Natural killer cell (primary cell): ENCODE measurements at places on chromosomes 7 and 10.

- H3K36me3 ChIP-seq = no peaks in the 10 kb centered on the region
- H3K4me1 ChIP-seq = no peaks in the 10 kb centered on the region
- no peak overlapping the region for H3K27ac ChIP-seq
Measured at GRCh38 chr10:5064656-5065055, 29.6 kb upstream of the AKR1C3 start.

DNA sequence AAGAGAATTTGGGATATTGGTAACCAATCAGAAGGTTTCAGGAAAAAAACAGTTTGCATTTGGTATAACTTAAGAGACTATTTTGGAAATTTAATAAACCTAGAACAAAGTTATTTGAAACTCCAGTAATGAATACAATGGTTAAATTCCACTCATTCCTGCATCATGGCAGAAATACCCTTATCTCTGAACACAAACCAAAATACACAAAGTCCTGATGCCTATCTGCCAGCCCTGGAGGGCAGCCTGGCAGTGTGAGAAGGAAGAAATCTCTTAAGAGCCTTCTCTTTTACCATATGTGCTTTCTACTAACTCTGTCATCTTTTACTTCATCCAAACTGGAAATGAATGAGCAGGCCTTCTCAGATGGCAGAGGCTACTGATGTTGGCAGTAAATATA lies 147.1 kb upstream of the LYZL1 start:
- no peaks in the 10 kb centered on the region for H3K36me3 ChIP-seq
- H3K27me3 ChIP-seq = no peaks in the 10 kb centered on the region
- no peak for DNase-seq
- H3K4me1 ChIP-seq = no peaks in the 10 kb centered on the region

- H3K4me1 ChIP-seq = no peaks in the 10 kb centered on the region
- H3K36me3 ChIP-seq = no peaks in the 10 kb centered on the region
- H3K27ac ChIP-seq = no peak overlapping the region
- H3K4me3 ChIP-seq = no peak overlapping the region
- no peak for DNase-seq
Measured at GRCh38 chr10:131186547-131187253, 124.8 kb downstream of the TCERG1L start.

DNA sequence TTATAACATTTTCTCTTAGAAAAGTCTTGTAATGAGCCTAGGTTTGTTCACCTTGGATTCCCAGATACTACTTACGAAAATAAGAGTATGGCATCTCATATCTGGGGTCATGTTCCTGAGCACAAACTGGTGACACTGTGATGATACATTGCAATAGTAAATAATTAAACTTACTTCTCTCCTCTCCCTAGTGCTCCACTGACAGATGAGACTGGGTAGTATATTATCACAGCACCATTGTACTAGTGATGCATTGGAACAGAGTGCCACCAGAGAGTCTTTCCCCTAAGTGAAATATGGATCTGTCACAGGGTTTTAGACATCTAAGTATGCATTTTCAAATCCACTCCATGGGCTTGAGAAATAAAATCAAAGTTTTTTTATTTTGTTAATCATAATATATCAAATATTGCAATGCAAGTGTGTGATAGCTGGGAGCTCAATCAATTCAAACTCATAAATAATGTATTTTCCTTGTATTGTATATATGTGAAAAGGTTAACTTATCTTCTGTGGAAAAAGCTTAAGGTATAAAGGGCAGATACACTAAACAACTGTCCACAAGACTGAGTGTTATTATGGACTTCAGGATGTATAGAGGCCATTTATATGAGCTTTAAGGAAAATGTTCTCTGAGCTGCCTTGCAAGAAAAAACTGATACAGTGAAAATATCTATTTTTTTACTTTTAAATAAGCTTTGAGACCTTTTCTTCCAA lies 275.5 kb downstream of the ZWINT start:
- H3K36me3 ChIP-seq = no peaks in the 10 kb centered on the region
- no peak overlapping the region for H3K27ac ChIP-seq
- DNase-seq = no peak
- H3K27me3 ChIP-seq = no peaks in the 10 kb centered on the region
- H3K4me1 ChIP-seq = no peaks in the 10 kb centered on the region
